ENCODE measurements at places on chromosomes 12 and 14. TPM values are rescaled to one million over a fixed set of nuclear protein-coding genes. Genes with fewer than 3 reads are reported as not detected.

The DNAI7 gene
- not detected for total RNA-seq

The CMKLR1 gene
- 1.7 TPM for total RNA-seq

The ALKBH1 gene
- total RNA-seq, result 8.7 TPM

The ING4 gene
- 23.8 TPM for total RNA-seq

The ADAM21 gene
- 0.43 TPM for total RNA-seq

The FAIM2 gene
- total RNA-seq, result 3.9 TPM

The FGF6 gene
- total RNA-seq, result not detected

The TMEM119 gene
- 186 TPM for total RNA-seq

The INHBC gene
- total RNA-seq, result not detected

The FGD6 gene
- total RNA-seq, result 18.1 TPM

The CLEC9A gene
- total RNA-seq, result not detected

The TMEM120B gene
- 16.4 TPM for total RNA-seq

The CFAP54 gene
- 0.86 TPM for total RNA-seq

The DACT1 gene
- total RNA-seq, result 35.8 TPM

The SLC5A8 gene
- total RNA-seq, result not detected

The PRR4 gene
- 3.5 TPM for total RNA-seq

The SRSF5 gene
- total RNA-seq, result 116 TPM

The ADCY6 gene
- 39.6 TPM for total RNA-seq

The DDN gene
- under 0.01 TPM for total RNA-seq
